SK-N-SH (cell line): ENCODE measurements at places on chromosomes 6 and 20. TPM values are rescaled to one million over a fixed set of nuclear protein-coding genes. Genes with fewer than 3 reads are reported as not detected.

The OR2B6 gene
- 0.21 and 0.42 TPM in 2 replicates for polyA plus RNA-seq

The TRMT11 gene
- polyA plus RNA-seq = 15.0 and 22.8 TPM in 2 replicates

- no peak for DNase-seq
- no peak overlapping the region for H3K4me3 ChIP-seq
- H3K27ac ChIP-seq = no peak overlapping the region
These were observed 85.8 kb downstream of the DZANK1 start for GRCh38 chr20:18380908-18381529.

- H3K27ac ChIP-seq = no peak overlapping the region
- H3K4me3 ChIP-seq = no peak overlapping the region
- H3K27me3 ChIP-seq = no peaks in the 10 kb centered on the region
These were observed 25.0 kb downstream of the ZDHHC14 start for GRCh38 chr6:157405986-157406385.

- no peaks in the 10 kb centered on the region for H3K27me3 ChIP-seq
- no peak overlapping the region for H3K4me3 ChIP-seq
- H3K36me3 ChIP-seq = no peaks in the 10 kb centered on the region
- peaks cover 16% of the 10 kb centered on the region; the same call in 1 of the 2 replicates for H3K4me1 ChIP-seq
- no peak overlapping the region for H3K27ac ChIP-seq
These were observed 29.1 kb upstream of the APCDD1L start for GRCh38 chr20:58544286-58544685.

GRCh38 chr6:167872538-167873210, 46.0 kb downstream of the AFDN start:
- no peak overlapping the region for H3K27ac ChIP-seq
- H3K4me3 ChIP-seq = no peak overlapping the region
- H3K27me3 ChIP-seq = no peaks in the 10 kb centered on the region
- H3K4me1 ChIP-seq = no peaks in the 10 kb centered on the region

GRCh38 chr6:130293800-130294199, 71.0 kb upstream of the SAMD3 start:
- DNase-seq = peak; percentile 11
- H3K27me3 ChIP-seq = no peaks in the 10 kb centered on the region
- H3K4me3 ChIP-seq = no peak overlapping the region
- no peaks in the 10 kb centered on the region for H3K36me3 ChIP-seq

GRCh38 chr20:52012079-52012478, 179.5 kb downstream of the ZFP64 start:
- H3K36me3 ChIP-seq = no peaks in the 10 kb centered on the region
- H3K4me3 ChIP-seq = no peak overlapping the region
- no peak for DNase-seq
- no peak overlapping the region for H3K27ac ChIP-seq
- H3K27me3 ChIP-seq = no peaks in the 10 kb centered on the region

DNA sequence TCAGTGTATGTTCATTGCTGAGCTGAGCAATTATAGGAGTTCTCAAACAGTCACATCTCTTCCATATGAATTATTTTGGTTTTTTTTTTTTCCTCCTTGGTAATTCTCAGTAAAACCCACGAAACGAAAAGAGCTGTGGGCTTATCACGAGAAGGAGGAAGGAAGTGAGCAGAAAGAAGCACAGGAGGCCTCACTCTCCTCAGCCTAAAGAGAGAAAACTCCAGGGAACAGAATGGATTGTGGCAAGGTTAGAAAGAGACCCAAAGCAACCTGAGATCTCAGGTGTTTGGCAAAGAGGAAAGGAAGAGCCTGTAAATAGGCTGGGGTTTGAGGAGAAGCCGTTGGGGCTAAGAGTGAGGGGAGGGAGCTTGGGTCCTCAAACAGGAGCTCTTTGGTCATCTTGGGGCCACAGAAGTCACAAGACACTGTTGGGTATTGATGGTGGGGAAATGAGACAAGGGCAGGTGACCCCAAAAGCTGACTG, 67.8 kb upstream of the CITED2 start:
- no peak overlapping the region for H3K4me3 ChIP-seq
- H3K27ac ChIP-seq = no peak overlapping the region
- H3K4me1 ChIP-seq = no peaks in the 10 kb centered on the region
- no peaks in the 10 kb centered on the region for H3K27me3 ChIP-seq
- DNase-seq = no peak

- H3K36me3 ChIP-seq = no peaks in the 10 kb centered on the region
- H3K27me3 ChIP-seq = no peaks in the 10 kb centered on the region
- H3K4me1 ChIP-seq = no peaks in the 10 kb centered on the region
- no peak overlapping the region for H3K27ac ChIP-seq
- DNase-seq = no peak
These were observed 86.2 kb downstream of the TULP4 start for GRCh38 chr6:158398252-158399024.

The MCCD1 gene
- polyA plus RNA-seq = not detected in 2 replicates

The GMNN gene
- polyA plus RNA-seq = 16.2 and 16.8 TPM in 2 replicates

- H3K4me3 ChIP-seq = no peak overlapping the region
- no peak for DNase-seq
- H3K4me1 ChIP-seq = no peaks in the 10 kb centered on the region
- H3K27ac ChIP-seq = no peak overlapping the region
- H3K36me3 ChIP-seq = no peaks in the 10 kb centered on the region
These were observed 73.4 kb upstream of the NRSN1 start for GRCh38 chr6:24052590-24052961.

DNA sequence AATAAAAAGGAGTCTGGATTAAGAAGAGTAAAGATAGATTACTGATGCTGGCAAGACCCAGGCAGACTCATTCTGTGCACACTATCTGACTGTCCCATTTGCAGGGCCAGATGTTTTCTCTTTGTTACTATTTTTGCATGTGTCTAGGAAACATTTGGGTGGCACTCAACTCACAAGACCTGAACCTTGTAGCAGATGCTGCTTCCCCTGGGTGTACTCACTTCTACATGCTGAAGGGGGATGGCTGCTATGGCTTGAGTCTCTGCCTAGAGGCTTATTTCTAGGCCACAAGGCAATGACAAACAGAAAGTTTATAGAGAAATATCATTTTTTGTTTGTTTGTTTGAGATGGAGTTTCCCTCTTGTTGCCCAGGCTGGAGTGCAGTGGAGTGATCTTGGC, 351.4 kb downstream of the FOXA2 start:
- H3K27ac ChIP-seq = no peak overlapping the region
- no peaks in the 10 kb centered on the region for H3K36me3 ChIP-seq
- no peak for DNase-seq
- H3K27me3 ChIP-seq = no peaks in the 10 kb centered on the region; the same call in 1 of the 2 replicates

GRCh38 chr6:110547266-110547964, 71.0 kb upstream of the SLC22A16 start:
- H3K4me3 ChIP-seq = no peak overlapping the region
- no peak for DNase-seq
- H3K27me3 ChIP-seq = no peaks in the 10 kb centered on the region
- H3K27ac ChIP-seq = peak overlapping the region; percentile 23; the same call in 1 of the 2 replicates

The BPIFA1 gene
- not detected in 2 replicates for polyA plus RNA-seq
